Stimulated activated CD8-positive, alpha-beta memory T cell treated with anti-CD3 and anti-CD28 coated beads, Interleukin-15, amount 100 ng/mL, for 48 hours (primary cell): ENCODE measurements at places on chromosomes 1 and 21.

DNA sequence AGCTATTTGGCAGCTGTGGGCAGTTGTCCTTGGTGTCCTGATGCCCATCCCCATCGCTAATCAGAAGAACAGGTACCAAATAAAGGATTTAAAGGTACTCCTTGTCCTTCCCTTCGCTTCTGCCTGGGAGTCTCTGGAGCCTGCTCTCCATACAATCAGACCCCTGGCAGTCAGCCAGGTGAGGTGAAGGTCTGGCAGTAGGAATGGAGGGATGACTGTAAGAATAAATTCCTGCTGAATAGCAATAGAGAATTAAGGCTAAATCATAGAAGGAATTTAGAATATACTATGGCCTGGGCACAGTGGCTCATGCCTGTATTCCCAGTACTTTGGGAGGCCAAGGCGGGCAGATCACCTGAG, 9.2 kb downstream of the THBS3 start:
- DNase-seq = no peak

DNA sequence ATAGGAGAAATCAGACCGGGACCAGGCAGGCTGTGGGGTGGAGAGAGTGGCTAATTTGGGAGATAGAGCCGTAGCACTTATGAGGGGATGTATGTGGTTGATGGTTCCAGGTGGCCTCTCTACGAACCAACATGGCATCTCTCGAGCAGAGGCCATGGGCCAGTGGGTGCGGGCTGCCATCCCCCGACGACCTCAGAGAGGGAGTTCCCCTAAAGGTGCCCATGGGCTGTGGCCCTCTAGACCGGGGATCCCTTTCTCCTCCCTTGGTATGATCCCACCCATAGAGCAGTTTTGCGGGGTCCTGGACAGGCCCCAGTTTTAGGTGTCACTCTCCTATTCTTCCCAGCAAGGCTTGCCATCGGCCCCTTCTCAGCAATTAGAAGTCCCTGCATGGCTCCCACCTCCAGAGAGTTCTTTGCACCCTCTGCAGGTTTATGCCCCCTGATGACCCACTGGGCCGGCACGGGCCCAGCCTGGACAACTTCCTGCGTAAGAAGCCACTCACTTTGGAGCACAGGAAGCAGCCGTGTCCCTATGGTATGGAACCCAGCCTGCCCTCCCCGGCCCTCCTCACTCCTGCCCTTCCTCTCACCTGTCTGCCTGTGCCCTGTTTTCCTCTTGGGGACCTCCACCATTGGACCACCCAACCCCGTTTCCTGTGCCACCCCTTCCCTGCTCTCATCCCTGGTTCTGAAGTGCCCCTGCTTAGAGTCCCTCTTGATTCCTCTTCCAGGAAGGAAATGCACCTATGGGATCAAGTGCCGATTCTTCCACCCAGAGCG, 7.8 kb downstream of the ZC3H12A start:
- no peak for DNase-seq

DNA sequence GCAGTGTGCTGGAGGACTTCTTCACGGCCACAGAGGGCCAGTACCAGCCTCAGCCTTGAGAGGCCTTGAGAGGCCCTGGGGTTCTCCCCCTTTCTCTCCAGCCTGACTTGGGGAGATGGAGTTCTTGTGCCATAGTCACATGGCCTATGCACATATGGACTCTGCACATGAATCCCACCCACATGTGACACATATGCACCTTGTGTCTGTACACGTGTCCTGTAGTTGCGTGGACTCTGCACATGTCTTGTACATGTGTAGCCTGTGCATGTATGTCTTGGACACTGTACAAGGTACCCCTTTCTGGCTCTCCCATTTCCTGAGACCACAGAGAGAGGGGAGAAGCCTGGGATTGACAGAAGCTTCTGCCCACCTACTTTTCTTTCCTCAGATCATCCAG, 6.2 kb upstream of the HDAC1 start:
- no peak for DNase-seq

GRCh38 chr1:12472798-12473551, 145.0 kb downstream of the DHRS3 start:
- DNase-seq = peak; percentile 78

GRCh38 chr21:17088500-17088899, 424.3 kb upstream of the CXADR start:
- no peak for DNase-seq

DNA sequence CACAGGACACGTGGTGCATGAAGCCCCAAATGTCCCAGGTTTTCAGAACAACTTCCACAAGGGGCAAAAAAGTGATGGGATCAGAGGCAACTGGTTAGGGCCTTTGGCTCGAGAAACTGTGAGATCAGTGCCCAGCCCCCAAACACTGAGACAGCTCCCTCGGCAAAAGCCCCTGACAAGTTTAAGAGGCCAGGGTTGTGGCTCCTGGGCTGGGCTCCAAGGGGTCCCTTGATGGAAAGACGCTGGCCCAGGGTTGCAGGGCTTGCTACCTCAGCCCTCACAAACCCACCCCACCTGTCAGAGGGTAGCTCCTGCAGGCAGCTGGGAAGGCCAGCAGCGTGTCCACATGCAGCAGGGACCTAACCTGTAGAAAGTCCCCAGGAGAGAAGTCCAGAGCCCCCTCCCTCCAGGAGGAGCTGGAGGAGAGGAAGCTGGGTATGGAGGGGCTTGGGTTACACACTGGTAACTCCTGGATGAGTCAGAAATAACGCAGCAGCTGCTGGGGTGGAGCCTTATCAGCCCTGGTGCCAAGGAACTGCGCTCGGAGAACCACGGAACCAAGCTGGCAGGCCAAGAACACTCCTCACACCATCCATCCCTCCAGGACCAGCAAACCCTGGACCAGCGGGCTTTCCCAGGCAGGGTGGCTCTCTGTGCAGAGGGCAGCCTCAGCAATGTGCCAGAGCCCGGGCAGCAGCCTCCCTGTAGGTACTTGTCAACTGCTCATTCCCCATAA, 37.5 kb downstream of the CTNNBIP1 start:
- DNase-seq = no peak

DNA sequence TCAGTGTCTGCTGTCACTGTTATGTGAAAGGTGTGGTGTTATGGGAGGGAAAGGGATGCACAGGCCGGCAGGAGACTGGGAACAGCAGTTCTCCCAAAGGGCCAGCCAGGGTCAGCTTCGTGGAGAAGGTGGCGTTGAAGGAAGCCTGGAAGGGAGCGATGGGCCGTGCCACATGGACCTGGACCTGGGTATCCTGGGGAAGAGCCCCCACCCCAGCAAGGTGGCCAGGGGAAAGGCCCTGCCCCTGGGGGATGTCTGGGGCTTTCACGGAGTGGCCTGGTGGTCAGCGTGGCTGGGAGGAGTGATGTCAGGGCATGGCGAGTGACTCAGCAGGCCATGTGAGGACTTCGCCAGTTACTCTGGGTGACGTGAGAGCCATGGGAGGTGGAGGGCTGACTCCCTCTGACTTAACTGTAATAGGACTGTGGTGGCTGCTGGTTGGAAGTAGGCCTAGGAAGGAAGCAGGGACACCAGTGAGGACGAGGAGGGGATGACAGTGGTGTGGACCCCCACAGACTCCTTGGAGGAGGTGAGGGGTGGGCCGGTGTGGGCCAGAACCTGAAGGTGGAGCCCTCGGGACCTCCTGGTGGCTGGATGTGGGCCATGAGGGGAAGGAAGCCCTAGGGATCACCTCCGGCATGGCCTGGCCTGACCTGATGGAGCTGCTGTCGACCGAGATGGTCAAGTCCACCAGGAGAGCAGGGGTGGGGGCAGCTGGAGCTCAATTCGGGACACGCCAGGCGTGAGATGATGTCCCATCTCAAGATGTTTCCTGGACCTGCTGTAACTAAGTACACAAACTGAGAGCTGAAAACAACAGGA, 54.5 kb downstream of the BACE2 start:
- DNase-seq = no peak

- DNase-seq = no peak
Measured at GRCh38 chr1:80994038-80994437, 806.7 kb upstream of the ADGRL2 start.

DNA sequence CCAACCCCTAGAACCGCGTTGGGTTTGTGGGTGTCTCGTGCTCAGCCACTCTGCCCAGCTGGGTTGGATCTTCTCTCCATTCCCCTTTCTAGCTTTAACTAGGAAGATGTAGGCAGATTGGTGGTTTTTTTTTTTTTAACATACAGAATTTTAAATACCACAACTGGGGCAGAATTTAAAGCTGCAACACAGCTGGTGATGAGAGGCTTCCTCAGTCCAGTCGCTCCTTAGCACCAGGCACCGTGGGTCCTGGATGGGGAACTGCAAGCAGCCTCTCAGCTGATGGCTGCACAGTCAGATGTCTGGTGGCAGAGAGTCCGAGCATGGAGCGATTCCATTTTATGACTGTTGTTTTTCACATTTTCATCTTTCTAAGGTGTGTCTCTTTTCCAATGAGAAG, 18.7 kb downstream of the TFF3 start:
- DNase-seq = no peak
